Activated naive CD4-positive, alpha-beta T cell treated with anti-CD3 and anti-CD28 coated beads for 36 hours (primary cell): ENCODE measurements at places on chromosomes 1 and 21. TPM values are rescaled to one million over a fixed set of nuclear protein-coding genes. Genes with fewer than 3 reads are reported as not detected.

Gene STUM
- total RNA-seq = not detected

Gene VSIG8
- not detected for total RNA-seq

Gene LDLRAD1
- total RNA-seq = not detected

Gene MANEAL
- total RNA-seq = 0.69 TPM

Gene RC3H1
- total RNA-seq = 24.2 TPM

Gene KCNK2
- not detected for total RNA-seq

Gene OR2T34
- total RNA-seq = not detected

GRCh38 chr21:34881839-34882371 is 167.2 kb downstream of the RUNX1 start:
- H3K36me3 ChIP-seq = peaks cover 54% of the 10 kb centered on the region
- H3K27ac ChIP-seq = peak overlapping the region; percentile 84

DNA sequence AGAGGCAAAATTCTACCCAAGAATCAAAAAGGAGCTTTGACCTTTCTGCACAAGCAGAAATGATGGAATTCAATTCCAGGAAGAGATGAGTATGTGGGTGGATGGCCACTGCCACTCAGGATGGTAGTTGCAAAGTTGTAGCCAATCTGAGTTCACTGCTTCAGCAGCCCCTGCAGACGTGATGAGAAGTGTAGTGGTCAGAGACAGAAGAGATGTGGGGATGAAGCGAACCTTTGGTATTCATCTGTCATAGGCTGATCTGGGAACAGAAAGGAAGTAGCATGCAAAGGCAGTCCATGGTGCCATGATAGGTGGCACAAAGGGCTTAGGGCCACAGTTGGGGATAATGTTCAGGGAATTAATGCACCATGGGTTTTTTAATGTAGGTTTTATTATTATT is 81.1 kb upstream of the PGBD5 start:
- DNase-seq = no peak
- no peaks in the 10 kb centered on the region for H3K4me1 ChIP-seq
- no peaks in the 10 kb centered on the region for H3K36me3 ChIP-seq

DNA sequence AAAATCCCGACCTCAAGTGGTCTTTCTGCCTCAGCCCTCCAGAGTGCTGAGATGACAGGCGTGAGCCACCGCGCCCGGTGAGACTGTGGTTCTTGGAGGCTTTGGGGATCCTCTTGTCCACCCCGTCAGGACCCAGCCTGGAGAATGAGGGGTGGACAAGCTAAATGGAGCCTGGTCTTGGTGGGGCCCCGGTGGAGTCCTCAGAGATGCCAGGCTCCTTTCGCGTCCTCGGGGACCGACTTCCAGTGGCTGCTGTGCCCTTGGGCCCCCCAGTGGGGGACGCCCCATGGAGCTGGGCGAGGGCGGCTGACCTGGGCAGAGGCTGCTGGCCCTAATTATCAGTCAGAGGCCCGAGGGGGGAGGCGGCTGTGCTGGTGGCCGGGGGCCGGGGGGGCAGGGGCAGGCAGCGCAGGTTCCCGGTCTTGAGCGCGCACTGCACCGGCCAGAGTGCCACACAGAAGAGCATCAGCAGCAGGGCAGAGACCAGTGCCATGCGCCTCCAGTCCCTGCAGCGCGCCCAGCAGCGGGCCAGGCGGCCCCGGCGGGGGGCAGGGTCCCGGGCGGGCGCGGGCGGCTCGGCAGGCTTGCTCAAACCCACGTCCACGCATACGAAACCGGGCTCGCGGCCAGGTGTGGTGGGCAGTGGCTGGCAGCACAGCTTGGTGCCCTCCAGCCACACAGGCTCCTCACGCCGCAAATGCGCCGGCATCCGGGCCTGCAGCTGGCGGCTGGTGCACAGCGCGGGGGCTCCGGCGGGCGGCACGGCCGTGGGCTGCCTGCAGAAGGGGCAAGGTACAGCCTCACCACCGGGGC is 2.4 kb downstream of the RNF223 start:
- H3K27ac ChIP-seq = no peak overlapping the region
- peaks cover 2% of the 10 kb centered on the region for H3K36me3 ChIP-seq
- no peak for DNase-seq
- no peak overlapping the region for H3K4me3 ChIP-seq
- H3K4me1 ChIP-seq = peaks cover 5% of the 10 kb centered on the region

DNA sequence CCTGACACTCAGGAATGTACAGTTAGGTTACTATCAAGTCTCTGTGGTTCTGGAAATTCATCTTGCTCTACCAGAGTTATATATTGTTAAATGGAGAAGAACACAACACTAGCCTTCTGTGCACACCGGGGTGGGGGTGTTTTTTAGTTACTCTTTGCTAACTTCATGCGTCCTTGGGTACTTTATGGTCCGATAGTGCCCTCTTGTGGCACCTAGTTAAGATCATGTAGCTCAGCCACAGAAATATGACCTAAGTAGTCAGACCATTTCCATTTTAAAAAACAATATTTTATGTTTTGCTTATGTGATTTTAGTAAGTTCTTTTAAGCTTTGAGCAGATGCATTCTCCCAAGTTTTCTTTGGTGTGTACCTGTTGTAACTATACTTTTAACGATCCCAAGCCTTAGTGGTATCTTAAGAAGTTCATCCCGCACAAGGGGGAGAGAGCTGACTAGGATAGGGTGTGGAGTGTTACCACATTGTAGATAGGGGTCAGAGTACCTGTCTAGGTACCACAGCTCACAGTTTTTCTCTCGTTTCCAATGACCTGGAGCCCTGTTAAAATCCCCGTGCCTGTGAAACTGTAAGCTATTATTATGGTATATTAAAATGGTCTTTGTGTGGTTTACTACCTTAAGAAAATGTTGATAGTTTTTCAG is 20.6 kb upstream of the SH3D21 start:
- H3K36me3 ChIP-seq = peaks cover 48% of the 10 kb centered on the region
- DNase-seq = peak; percentile 79
- H3K27me3 ChIP-seq = no peaks in the 10 kb centered on the region
- peak overlapping the region; percentile 73 for H3K27ac ChIP-seq
- no peak overlapping the region for H3K4me3 ChIP-seq

DNA sequence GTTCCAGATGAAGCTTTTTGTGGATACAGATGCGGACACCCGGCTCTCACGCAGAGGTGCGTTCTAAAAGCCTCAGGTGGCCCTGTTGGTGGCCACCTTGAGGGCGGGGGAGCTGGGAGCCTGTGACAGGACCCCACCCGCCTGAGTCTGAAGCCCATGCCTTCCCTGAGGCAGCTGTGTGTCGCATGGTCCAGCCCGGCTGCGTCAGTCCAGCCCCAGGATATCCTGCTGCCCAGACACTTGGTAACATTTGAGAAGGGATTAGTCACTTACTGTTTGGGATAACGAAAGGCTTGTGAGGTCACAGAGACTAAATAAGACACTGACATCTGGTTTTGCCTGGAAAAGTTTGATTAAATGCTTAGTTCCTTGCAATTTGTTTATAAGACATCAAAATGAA is 68.9 kb downstream of the UCK2 start:
- no peak for DNase-seq
- peaks cover 68% of the 10 kb centered on the region for H3K36me3 ChIP-seq
- H3K4me1 ChIP-seq = peaks cover 4% of the 10 kb centered on the region
- no peaks in the 10 kb centered on the region for H3K27me3 ChIP-seq

DNA sequence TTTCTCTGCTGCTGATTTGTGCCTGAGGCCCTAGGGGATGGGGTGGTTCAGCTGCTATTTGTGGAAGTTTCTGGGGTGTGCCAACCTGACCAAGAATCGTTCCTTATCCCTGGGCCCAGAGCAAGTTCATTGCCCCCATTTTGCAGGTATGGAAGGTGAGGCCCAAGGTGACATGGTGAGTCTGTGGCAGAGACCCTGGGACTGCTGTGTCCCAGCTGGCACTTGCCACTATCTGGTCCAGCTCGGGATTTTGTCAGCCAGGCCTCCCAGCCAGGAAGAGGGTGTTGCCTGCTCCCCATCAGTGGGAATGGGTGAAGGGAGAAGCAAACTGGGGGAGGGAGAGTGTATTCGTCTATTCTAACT is 18.9 kb upstream of the LRP8 start:
- no peaks in the 10 kb centered on the region for H3K27me3 ChIP-seq
- no peak overlapping the region for H3K27ac ChIP-seq
- DNase-seq = no peak
- H3K4me3 ChIP-seq = no peak overlapping the region
- no peaks in the 10 kb centered on the region for H3K4me1 ChIP-seq

DNA sequence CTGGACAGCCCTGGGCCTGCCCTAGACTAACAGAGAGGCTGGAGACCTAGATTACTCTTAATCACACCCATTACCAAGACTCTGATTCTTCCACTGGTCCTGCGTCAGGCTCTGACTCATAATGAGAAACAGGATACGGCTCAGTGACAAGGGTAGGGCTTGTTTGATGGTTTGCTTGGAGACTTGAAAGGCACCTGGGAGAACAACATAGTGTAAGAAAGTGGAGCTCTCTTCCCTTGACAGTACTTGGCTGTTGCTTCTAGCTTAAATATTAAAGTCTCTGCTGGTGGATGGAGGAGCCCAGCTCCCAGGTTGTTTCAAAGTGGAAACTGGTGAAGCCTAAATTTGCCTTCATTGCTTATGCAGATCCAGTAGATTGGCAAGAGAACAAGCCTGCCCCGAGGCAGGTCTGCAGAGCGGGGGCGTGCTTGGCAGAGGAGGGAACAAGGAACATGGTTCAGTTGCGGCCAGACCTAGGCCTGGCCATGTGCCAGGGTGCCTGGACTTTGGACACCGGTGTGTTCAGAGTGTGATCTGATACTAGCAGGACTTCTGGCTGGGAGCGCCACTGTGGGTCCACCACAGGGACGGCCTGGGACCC is 480.6 kb downstream of the CAMTA1 start:
- no peaks in the 10 kb centered on the region for H3K4me1 ChIP-seq
- DNase-seq = no peak
- H3K36me3 ChIP-seq = no peaks in the 10 kb centered on the region
- H3K4me3 ChIP-seq = no peak overlapping the region
- no peak overlapping the region for H3K27ac ChIP-seq

DNA sequence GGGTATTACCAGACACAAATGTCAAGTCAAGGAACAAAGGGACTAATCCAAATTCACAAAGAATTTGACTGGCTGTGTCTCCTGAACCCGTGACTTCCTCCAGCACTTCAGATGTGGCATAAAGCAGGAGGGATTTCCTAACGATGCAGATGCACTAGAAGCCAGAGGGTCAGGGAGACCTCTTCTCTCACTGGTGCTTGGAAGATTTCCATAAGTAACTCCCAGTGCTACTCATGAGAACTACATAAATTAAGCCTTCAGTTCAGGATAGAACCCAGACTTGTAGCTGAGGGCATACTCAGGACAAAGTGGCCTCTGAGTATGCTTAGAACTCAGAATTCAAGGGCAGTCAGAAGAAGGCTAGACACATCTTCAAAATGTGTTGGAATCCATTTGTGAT is 83.6 kb upstream of the NRIP1 start:
- H3K27ac ChIP-seq = no peak overlapping the region
- no peak overlapping the region for H3K4me3 ChIP-seq
- H3K36me3 ChIP-seq = no peaks in the 10 kb centered on the region
- no peaks in the 10 kb centered on the region for H3K4me1 ChIP-seq
- DNase-seq = no peak

DNA sequence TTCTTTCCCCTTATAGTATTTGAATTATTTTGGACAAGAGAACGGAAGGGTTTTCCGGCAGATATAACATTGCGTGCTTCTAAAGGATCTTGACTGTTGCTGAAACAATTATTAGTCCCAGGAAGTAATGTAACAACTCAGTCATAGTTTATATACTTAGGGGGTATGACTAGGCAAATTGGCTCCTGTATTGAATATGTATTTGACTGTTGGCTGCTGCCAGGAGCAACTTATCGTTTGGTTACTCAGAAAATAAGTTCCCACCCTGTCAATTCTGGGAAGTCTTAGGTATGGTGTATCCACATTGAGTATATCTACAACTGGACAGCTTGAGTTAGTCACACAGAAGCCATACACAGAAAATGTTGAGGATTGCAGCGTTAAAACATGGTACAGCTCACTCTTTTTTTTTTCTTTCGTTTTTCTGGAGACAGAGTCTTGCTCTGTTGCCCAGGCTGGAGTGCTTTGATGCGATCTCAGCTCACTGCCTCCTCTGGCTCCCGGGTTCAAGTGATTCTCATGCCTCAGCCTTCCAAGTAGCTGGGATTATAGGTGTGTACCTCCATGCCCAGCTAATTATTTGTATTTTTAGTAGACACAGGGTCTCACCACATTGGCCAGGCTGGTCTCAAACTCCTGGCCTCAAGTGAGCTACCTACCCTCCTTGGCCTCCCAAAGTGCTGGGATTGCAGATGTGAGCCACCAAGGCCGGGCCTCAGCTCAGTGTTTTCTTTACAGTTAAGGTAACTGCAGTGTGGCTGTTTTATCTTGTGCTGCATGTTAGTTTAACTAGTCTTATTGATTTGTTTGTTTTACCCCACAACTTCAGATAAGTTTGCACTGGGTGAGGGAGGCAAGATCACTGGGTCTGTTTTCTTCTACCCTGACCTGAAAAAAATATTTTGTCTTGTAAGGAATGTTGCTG is 10.2 kb downstream of the SMAP2 start:
- peaks cover 83% of the 10 kb centered on the region for H3K4me1 ChIP-seq
- H3K36me3 ChIP-seq = peaks cover 80% of the 10 kb centered on the region
- H3K27me3 ChIP-seq = no peaks in the 10 kb centered on the region

- no peak overlapping the region for H3K4me3 ChIP-seq
- H3K36me3 ChIP-seq = peaks cover 12% of the 10 kb centered on the region
- H3K27ac ChIP-seq = no peak overlapping the region
- no peaks in the 10 kb centered on the region for H3K4me1 ChIP-seq
- no peak for DNase-seq
These were observed 23.5 kb downstream of the SERPINC1 start for GRCh38 chr1:173893611-173894010.

GRCh38 chr1:230458509-230458908 is 32.4 kb upstream of the PGBD5 start:
- H3K27ac ChIP-seq = no peak overlapping the region
- H3K4me1 ChIP-seq = no peaks in the 10 kb centered on the region
- H3K27me3 ChIP-seq = peaks cover 25% of the 10 kb centered on the region
- H3K4me3 ChIP-seq = no peak overlapping the region

- no peak overlapping the region for H3K4me3 ChIP-seq
- no peak for DNase-seq
- no peaks in the 10 kb centered on the region for H3K36me3 ChIP-seq
- no peaks in the 10 kb centered on the region for H3K4me1 ChIP-seq
- no peak overlapping the region for H3K27ac ChIP-seq
These were observed 49.7 kb upstream of the GRIK3 start for GRCh38 chr1:37084013-37084412.

GRCh38 chr21:14675774-14676530 is 129.8 kb upstream of the SAMSN1 start:
- peaks cover 40% of the 10 kb centered on the region for H3K4me1 ChIP-seq
- no peaks in the 10 kb centered on the region for H3K27me3 ChIP-seq
- peak; percentile 28 for DNase-seq
- peak overlapping the region; percentile 91 for H3K27ac ChIP-seq

DNA sequence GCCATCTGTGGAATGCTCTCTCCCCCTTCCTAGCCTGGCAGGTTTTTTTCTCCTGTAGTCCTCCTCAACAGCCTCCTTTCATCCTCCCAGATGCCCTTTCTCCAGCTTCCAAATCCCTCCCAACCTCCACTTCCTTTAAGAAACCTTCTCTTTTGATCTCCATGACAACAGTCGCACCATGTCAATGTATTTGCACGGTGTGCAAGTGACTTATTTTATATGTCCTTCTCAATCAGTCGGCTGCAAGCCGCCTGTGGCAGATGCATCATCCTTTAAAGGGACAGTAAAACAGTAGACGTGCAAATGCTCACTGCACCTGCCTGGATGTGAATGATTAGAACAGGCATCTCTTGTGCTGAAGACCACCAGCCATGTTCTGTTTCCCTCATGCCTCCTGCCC is 285.2 kb downstream of the PCP4 start:
- no peaks in the 10 kb centered on the region for H3K36me3 ChIP-seq
- peaks cover 4% of the 10 kb centered on the region for H3K27me3 ChIP-seq
- no peaks in the 10 kb centered on the region for H3K4me1 ChIP-seq
- no peak for DNase-seq
- H3K27ac ChIP-seq = no peak overlapping the region

- H3K36me3 ChIP-seq = peaks cover 61% of the 10 kb centered on the region
- no peak overlapping the region for H3K4me3 ChIP-seq
- H3K27ac ChIP-seq = no peak overlapping the region
- no peaks in the 10 kb centered on the region for H3K27me3 ChIP-seq
These were observed 19.4 kb downstream of the NTPCR start for GRCh38 chr1:232969799-232970198.
